ENCODE measurements at places on chromosomes 6 and 20. TPM values are rescaled to one million over a fixed set of nuclear protein-coding genes. Genes with fewer than 3 reads are reported as not detected.

Gene ARG1
- total RNA-seq = not detected

Gene MYLK4
- 0.69 TPM for total RNA-seq

Gene RAET1G
- total RNA-seq = not detected

Gene SLC17A9
- 12.6 TPM for total RNA-seq

Gene OOEP
- total RNA-seq = 1.5 TPM

Gene ESR1
- 2.2 TPM for total RNA-seq

Data from activated CD4-positive, alpha-beta T cell treated with anti-CD3 and anti-CD28 coated beads, Interleukin-2, amount 10 ng/mL, durations not matched to agents 7 days and 5 days (primary cell).